ENCODE measurements at places on chromosomes 6 and 20. TPM values are rescaled to one million over a fixed set of nuclear protein-coding genes. Genes with fewer than 3 reads are reported as not detected.

DNA sequence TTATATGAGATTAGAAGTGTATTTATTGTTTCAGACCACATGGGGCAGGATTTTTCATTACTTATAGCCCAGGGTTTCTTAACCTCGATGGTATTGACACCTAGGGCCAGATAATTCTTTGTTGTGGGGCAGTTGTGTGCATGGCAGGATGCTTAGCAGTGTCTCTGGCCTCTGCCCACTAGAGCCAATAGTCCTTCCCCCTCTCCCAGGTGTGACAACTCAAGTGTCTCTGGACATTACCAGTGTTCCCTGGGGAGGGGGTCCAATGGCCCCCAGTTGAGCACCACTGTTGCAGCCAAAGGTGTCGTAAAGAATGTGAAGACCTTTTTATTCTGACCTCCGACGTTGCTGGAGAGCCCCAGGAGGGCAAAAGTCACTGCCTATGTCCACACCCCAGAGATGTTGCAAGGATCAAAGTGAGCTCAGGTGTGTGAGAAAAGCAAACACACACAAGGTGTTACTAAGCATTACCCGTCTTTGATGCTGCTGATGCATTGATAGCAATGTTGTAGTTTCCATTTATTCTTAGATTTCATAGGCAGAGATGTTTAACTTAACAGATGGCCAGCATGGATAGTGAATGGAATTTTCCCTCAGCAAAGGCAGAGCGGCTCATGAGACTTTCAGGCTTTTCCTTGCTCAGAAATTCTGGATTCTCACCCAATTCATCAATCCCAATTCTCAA lies 22.2 kb downstream of the BANF2 start:
- no peak for DNase-seq

GRCh38 chr20:64280460-64280843 lies 24.9 kb downstream of the PCMTD2 start:
- no peak for DNase-seq

GRCh38 chr6:36312854-36313648 lies 23.6 kb downstream of the BNIP5 start:
- no peak for DNase-seq

Gene PNLDC1
- 0.19 TPM for polyA plus RNA-seq

- no peak for DNase-seq
These were observed 70.0 kb downstream of the TRMT6 start for GRCh38 chr20:5880326-5880725.

DNA sequence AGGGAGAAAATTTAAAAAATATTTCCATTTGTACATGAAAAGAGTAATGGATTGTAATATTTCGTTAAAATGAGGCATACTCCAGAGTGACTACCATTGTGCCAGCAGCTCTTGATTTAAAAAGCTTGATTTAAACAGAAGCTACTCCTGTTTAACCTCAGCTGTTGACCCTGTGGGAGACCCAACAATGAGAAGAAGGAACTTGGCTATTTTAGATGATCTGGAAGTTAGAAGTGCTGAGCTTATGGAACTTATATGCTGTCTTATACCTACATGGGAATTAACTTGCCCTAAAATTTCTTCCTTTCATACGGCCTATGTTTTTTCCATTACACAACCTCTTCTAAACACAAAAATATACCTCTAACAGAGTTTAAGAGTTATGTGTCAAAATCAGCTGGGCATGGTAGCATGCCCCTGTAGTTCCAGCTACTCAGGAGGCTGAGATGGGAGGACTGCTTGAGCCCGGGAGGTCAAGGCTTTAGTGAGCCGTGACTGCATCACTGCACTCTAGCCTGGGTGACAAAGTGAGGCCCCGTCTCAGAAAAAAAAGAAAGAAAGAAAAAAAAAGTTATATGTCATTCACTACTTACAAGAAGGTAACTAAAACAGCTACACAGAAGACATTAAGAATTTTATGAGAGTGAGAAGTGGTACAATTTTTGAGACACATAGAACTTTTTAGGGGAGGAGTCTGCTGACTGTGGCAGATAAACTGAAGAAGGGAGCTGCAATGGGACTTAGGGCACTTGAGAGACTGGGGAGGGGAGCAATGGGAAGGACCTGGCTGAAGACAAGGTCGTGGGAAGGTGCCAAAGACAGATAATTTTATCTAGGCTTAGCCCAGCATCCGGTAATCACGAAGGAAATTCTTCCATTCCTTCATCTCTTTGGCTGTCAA lies 139.9 kb downstream of the MYB start:
- DNase-seq, result no peak

Gene ORC3
- polyA plus RNA-seq, result 27.3 TPM

Gene RCAN2
- polyA plus RNA-seq, result 0.11 TPM

- DNase-seq, result no peak
These were observed 54.9 kb upstream of the SASH1 start for GRCh38 chr6:148287623-148288333.

- peak; percentile 91 for DNase-seq
These were observed 19.9 kb downstream of the ATXN1 start for GRCh38 chr6:16741112-16742016.

DNA sequence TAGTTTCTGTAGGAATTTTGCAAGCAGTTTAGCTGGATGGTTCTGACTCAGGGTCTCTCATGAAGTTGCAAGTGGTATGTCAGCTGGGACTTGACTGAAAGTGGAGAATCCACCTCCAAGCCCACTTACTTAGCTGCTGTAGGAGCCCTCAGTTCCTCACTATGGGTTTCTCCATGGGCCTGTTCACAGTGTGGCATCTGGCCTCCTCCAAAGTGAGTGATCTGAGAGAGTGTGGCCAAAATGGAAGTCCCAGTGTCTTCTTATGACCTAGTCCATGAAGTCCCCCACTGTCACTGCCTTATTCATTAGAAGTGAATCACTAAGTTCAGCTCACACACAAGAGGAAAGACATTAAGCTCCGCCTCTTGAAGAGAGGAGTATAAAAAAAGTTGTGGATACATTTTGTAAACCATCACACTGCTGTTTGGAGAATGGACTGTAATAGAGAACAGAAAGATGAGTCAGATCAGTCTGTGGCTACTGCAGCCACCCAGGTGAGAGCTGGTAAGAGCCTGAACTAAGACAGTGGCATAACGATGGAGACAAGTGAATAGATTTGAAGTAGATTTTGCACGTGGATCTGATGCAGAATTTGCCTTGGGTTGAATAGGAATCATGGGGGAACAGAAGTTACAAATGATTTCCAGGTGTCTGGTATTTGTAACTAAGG lies 4.9 kb upstream of the NELFCD start:
- DNase-seq, result no peak

GRCh38 chr6:4883298-4883697 lies 107.1 kb downstream of the CDYL start:
- no peak for DNase-seq

DNA sequence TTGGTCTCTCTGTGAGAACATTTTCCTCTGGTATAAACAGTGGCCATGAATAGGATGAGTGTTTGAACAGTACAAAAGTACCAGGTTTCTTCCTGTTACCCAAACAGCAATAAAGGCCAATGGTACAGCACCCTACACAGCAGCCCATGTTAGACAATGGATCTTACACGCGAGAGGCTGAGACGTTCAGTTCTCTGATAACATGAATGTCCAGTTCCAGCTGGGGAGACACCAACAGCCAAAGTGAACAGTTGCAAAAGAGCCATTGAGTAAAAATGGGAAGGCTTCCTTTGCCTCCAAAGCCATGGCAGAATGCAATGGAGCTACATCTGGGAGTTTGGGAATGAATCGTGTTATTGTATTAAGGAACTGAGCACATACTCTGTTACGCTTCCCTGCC lies 246.8 kb upstream of the SGK1 start:
- no peak for DNase-seq

Gene MEP1A
- polyA plus RNA-seq, result not detected

GRCh38 chr20:61850926-61851900 lies 214.5 kb downstream of the TAF4 start:
- no peak for DNase-seq
